ENCODE measurements at places on chromosomes 12 and 14.

DNA sequence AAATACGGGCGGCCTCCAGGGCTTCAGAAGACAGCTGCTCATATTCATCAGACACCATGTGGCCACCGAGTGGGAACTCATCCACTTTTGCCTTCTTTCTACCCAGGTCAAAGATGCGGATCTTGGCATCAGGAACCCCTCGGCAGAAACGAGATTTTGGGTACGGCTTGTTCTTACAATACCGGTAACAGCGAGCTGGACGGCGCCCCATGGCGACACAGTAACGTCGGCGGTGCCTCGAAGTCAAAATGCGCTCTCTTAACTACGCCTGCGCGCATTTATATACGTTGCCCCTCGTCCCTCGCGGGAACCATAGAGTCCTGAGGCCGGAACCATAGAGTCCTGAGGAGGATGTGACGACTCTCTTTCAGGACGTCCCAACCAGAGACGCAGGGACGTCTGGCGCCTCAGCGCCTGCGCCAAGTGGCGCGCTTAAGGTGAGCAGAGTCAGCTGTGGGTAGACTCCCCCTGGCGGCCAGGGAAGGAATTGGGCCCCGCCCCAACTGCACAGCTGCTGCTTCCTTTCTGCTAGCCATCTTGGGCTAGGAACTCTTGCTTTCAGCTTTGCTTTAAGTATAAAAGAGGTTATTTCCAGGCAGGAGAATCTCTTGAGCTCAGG, at the start of gene RPL10L:
RPL10L (minus strand) TSS at position 256 of the 619 bp plus-strand sequence; CDS start at position 211, 45 bp downstream.
- no peak for DNase-seq

DNA sequence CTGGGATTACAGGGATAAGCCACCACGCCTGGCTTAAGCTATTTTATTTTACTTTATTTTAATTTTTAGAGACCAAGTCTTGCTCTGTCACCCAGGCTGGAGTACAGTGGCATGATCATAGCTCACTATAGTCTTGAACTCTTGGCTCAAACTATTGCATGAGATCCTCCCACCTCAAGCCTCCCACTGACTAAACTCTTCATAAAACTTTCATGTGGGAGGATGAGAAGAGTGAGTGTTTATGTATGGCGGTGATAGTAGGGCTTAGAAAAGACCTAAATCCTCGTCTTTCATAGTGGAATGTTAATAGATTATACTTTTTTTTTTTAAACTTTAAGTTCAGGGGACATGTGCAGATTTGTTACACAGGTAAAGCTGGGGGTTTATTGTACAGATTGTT, 23.5 kb upstream of the PPP4R3A start:
- no peak for DNase-seq

- no peak for DNase-seq
These were observed 18.0 kb upstream of the ANKRD33 start for GRCh38 chr12:51869931-51870330.

DNA sequence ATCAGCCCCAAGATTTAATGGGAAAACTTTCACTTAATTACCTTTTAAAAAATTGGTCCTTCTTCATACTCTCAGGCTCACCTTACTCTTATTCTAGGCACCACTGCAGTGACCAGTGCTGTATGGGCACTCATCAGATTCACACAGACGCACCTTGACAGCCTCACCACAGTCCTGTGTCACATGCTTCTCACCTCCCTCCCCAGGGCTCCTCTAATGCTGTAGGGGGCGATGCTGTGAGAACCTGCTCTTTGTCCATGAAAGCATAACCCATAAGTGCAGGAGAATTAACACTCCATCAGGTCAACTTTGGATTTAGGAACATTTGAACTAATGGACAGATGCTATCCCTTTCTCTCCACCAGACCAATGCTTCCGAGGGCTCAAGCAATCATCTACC, 13.9 kb upstream of the PPP4R3A start:
- no peak for DNase-seq

GRCh38 chr12:115295886-115296285, 611.9 kb upstream of the TBX3 start:
- no peak for DNase-seq

GRCh38 chr12:22682663-22683062, 57.7 kb downstream of the ETNK1 start:
- no peak for DNase-seq

GRCh38 chr14:92984082-92984788, 61.3 kb downstream of the CHGA start:
- no peak for DNase-seq

DNA sequence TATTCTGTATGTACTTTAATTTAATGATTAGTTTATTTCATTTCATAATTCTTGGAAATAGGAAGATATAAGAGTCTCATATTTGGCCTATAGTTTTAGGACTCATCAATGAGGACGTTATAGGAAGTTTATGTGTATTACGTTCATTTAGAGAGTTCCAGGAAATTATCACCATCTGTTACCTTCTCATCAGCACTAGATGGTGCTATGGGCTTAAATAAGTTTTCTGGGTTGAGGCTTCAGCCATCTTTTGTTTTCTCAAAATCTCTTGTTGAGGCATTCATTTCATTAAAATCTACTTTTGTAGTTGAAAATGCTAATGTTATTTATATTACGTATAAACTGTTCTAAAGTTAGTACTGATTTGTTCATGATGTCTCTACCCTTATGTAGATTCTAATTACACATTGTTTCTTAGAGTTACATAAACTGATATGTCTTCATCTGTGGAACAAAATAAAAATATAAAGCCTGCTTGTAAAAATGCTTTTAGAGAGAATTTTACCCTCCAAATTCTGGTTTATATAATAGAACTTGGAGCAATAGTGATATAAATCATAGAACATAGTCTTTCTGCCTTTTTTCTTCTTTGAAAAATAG, 89.2 kb downstream of the CFAP54 start:
- peak; percentile 20 for DNase-seq

DNA sequence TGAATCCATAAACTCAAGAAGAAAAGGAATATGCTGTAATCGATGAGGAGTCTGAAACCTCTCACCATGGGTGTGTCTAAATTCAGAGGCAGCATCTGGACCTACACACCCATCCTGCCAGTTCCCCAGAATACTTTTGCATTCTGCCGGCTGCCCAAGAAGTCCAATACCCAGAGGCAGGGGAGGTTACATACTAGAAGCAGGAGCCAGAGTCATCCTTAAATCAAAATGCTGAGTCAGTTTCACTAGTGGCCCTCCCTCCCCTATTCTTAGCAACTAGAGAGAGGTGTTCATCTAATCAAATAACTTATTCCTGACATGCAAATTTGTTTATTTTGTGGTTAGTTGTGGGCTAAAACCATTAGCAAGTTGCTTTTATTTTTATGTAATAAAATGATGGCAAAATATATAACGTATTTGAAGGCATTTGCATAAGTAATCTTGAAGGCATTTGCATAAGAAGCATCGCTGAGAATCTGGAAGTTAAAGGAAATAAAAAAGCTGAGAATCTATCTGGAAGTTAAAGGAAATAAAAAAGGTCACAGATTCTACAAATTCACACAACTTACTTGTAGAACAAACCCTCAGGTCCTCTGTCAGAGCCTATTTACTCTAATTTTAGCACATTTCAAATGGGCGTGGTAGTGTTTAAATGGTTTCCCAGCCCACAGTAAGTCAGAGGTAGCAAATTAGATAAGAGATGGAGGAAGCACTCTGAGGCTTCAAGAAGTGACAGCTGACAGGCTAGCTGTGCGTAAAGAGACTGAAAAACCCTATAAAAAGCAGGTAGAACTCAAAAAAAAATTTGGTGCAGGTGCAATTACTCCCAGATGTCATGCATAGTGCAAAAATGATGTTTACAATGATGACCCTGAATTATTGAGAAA, 7.8 kb downstream of the BHLHE41 start:
- no peak for DNase-seq

GRCh38 chr12:54266852-54267251, 13.1 kb downstream of the CBX5 start:
- DNase-seq, result no peak

- DNase-seq, result no peak
These were observed 71.9 kb downstream of the GSC start for GRCh38 chr14:94697773-94698556.

DNA sequence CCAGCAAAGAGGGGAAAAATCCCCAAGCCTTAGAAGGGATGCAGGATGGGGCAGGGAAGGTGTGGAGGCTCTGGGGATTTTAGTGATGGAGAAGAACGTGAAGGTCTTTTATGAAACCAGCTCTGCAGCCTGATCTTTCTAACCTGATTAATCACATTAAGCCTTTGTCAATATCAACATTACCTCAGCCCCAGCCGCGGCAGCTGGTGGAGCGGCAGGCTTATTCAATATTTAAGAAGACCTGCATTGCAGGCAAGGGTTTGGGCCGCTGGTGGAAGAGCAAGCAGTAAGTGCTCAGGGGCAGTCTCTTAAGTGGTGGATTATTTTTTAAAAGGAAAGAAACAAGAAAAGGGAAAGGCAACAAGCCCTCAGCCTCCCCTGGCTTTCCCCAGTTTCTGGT, 16.6 kb downstream of the RPH3A start:
- DNase-seq, result no peak

DNA sequence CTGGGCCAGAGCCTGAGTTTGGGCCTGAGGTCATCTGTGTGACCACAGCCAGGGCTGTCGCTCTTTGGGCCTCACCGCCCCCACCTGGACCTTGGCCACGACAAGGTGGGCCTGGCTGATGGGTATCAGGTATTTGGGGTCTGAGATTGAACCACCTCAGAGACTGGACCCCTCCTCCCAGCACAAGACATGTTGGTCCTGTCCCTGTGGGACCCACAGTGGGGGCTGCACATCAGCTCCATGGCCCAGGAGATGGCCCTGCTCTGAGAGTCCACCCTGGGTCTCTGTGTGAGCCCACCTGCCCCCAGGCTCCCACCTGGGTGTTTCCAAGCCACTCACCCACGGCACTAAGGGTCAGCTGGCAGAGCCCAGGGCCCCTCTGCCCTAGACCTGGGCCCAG, 20.6 kb downstream of the BEGAIN start:
- no peak for DNase-seq

GRCh38 chr12:24307716-24308335, 358.4 kb upstream of the SOX5 start:
- DNase-seq, result no peak

DNA sequence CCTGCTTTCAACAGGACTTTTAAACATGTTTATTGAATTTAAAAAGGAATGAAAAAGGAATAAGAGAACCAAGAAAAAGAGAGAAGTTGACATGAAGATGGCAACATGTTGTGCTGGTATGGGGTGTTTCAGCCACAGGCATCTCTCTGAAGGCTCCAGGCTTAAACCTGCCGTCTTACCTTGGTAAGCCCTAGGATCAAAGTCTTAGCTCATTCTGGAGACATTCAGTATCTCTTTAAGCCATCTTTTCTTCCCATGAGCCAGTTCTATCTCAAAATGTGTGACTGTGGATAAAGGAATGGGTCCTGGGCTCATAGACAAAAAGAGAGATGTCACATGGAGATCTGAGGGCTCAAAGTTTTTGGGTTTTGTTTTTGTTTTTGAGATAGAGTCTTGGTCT, 1.6 kb upstream of the TFCP2 start:
- DNase-seq, result no peak

DNA sequence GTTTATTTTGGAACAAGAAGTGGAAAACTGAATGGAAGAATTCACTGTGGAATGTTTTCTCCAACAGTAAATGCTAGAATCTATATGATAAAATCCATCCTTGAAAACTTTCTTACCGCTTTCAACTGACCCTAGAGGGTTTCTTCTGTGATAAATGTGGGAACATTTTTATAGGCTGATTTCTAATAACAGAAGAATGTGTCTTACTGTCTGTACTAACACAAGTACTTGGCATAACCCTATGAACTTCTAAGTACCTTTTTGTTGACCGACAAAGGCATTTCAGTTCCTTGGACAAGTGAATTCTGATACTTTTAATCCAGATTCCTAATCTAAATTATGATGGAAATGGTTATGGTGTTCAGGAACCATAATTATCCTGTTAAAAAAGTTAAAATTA, 1109.7 kb upstream of the FLRT2 start:
- no peak for DNase-seq

DNA sequence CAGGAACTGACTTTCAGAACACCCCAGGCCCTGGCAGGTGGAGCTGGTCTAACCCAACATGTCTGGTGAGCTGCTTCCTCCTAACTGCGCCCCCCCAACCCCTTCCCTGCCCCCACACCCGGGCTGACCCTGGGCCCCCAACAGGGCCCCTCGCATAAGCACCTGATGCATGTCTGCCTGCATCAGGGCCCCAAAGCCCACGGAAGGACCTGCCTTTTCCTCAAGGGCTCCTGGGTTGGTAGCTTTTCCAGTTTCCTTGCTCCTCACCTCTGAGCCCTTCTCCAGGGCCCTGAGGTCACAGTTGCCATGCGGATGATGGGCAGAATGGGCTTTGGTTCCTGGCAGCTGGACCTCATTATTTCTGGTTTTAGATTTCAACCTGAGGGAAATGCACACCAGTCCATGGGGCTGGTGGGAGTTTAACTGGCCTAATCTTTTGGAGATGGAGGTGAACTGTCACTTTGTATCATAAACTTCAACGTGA, 18.5 kb downstream of the TESC start:
- DNase-seq, result no peak

- no peak for DNase-seq
These were observed 355.0 kb upstream of the PRICKLE1 start for GRCh38 chr12:42944516-42944915.

DNA sequence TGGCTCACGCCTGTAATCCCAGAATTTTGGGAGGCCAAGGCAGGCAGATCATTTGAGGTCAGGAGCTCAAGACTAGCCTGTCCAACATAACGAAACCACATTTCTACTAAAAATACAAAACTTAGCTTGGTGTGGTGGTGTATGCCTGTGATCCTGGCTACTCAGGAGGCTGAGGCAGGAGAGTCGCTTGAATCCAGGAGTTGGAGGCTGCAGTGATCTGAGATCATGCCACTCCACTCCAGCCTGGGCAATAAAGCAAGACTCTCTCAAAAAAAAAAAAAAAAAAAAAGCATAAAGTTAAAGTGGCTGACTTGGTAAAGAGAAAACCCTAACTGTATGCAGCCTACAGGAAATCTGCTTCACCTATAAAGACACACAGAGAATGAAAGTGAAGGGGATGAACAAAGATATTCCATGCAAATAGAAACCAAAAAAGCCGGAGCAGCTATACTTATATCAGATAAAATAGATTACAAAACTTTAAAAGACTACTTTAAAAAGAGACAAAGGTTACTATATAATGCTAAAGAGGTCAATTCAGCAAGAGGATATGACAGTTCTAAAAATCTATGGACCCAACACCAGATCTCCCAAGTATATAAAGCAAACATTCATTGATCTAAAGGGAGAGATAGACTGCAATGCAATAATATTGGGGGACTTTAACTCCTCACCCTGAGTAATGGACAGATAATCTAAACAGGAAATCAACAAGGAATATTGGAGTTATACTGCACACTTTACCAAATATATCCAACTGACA, 4.1 kb downstream of the CLEC2B start:
- DNase-seq, result no peak

GRCh38 chr12:3417113-3417512, 73.9 kb upstream of the PRMT8 start:
- DNase-seq, result no peak

- no peak for DNase-seq
These were observed 63.1 kb upstream of the DACT1 start for GRCh38 chr14:58574623-58575022.

- DNase-seq, result peak; percentile 84
These were observed 50.8 kb upstream of the PTHLH start for GRCh38 chr12:28023156-28023887.

- peak; percentile 95 for DNase-seq
These were observed 19.4 kb downstream of the ABCB9 start for GRCh38 chr12:122946690-122947341.
